ENCODE measurements at places on chromosomes 2 and 18.

GRCh38 chr2:38317725-38318124, 59.3 kb downstream of the ATL2 start:
- no peak for DNase-seq

DNA sequence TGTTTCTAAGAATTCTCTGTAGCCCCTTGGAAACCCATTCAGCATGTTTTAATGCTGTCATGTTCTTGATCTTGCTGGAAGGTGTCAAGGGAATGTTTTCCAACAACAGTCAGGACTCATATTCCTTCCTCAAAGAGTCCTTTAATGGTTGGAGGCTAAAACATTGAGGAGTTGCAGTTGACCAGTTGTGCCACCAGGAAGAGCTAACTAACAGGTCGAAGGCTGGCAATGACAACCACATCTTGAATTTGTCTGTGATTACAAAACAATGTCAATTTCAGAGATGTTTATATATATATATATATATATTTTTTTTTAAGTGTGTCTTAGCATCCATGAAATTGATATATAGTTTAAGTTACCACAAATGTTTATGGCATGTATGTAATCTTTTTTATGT, 151.5 kb downstream of the INO80D start:
- DNase-seq = no peak

DNA sequence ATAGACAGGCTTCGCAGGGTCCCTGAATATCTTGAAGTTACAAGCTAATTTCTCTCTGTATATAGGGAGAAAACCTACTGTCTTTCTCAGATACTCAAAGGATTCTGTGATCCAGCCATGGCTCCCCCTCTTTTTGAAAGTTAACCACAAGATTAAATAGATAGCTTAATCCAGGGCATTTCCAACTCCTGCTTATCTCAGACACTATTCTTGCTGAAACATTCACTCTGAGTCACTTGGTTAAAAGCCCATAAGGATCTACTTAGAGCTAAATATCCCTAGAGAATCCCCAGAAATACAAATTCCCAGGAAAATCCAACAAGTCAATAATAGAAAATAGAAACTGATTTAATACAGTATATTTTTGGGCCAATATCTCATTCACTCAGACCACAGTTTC, 179.1 kb upstream of the LYPD1 start:
- no peak for DNase-seq

DNA sequence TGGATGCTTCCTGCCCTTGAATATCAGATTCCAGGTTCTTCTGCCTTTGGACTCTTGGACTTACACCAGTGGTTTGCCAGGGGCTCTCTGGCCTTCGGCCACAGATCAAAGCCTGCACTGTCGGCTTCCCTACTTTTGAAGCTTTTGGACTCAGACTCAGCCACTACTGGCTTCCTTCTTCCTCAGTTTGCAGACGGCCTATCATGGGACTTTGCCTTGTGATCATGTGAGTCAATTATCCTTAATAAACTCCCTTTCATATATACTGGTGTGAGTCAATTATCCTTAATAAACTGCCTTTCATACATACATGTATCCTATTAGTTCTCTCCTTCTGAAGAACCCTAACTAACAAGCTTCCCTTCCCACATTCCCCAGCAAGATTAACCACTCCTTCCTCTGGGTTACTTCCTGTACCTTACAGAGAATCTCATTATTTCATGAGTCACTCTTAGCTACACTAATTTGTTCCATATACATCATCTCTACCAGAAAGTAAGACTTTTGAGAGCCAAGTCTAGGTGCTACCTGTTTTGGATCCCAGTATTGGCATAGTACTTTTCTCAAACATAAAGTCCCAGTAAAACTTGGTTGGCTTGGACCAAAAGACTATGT, 31.3 kb upstream of the LRATD1 start:
- DNase-seq = no peak

DNA sequence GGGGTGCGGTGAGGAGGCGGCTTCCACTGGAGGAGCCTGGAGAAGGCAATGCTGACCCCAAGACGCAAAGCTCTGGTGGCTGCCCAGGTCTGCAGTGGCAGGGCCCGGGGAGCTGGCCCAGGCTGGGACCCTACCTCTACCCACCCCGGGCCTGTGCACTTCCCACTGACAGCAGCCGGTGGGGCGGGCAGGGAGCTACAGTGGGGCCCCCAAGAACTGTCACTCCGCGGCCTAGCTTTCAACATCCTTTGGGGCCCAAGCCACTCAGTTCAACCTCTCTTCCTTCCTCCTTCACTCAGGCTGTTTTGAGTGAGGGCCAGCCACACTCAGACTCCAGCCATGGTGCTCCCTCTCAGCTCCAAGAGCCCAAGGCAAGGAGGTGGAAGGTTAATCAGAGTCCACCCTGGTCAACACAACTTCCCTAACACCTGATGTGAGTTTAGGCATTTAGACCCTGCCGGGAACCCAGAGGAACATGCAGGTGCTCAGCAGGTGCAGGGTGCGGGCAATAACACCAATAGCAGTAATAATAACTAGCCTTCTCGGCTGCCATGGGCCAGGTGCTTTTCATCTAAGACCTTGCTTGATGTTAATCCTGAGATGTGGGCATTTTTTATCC, 93.6 kb downstream of the ZFP36L2 start:
- no peak for DNase-seq

- DNase-seq = peak; percentile 69
Observed at GRCh38 chr2:158482594-158482993, 25.8 kb downstream of the PKP4 start.

DNA sequence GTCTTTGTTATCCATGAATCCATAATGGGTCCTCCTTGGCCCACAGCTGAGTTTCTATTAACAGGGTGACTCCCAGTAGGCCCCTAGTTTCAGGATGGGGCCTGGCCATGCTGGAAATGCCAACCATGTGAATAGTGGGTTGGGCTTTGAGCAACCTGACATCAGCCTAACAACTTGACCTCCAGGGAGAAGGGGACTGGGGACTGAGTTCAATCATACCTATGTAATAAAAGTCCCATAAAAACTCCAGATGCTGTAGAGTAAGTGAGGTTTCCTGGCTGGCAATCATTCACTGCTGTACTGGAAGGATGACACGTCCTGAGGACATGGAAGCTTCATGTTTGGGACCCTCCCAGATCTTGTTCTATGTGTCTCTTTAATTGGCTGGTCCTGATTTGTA, 7.9 kb downstream of the REV1 start:
- no peak for DNase-seq

DNA sequence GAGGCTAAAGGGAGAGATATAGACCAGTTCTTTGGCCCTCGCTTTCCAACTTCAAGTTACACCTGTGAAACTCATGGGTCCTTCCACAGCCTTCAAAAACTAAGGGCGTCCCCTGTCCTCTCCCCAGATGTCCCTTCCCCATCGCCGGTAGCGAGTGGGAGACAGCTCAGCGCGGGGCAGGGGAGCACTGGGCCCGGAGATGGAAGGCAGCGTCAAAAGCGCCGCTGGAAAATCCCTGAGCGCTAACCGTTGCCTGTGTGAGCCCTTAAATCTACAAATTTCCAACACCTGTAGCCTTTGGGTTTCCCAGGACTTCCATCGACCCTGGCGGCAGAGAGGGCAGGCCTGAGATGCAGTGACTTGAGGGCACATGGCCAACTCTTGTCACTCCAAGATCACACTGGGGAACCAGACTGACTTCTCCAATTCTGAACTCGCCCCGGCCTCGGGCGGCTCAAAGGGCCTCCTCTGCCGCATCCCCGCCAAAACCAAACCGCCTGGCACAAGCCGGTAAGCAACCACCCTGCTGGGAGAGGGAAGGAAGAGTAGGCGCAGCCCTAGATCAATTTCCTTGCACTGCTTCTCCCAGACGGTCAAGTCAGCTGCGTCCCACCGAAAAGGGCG, 879 bp upstream of the EPAS1 start:
- no peak for DNase-seq
